Spinal cord (tissue), 10 donors: ENCODE measurements at places on chromosomes 12 and 14.

DNA sequence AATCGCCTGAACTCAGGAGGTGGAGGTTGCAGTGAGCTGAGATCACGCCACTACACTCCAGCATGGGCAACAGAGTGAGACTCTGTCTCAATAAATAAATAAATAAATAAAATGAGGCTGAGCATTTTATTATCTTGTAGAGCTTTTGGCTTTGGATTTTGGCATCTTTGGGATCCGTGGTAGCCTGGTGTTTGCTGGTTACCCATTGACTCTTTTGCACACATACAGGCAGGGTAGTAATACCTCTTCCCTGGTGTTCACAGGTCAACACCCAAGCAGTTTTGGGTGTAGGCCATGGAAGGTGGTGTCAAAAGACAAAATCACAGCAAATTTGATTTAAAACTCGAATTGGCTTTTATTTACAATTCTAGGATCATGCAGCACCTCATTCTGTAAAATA is 27.8 kb downstream of the ACACB start:
- DNase-seq, result no peak

- no peak for DNase-seq
Observed at GRCh38 chr12:123085730-123086487, 65.0 kb downstream of the PITPNM2 start.

- DNase-seq, result no peak
Observed at GRCh38 chr14:67285876-67286452, 44.7 kb downstream of the PALS1 start.

DNA sequence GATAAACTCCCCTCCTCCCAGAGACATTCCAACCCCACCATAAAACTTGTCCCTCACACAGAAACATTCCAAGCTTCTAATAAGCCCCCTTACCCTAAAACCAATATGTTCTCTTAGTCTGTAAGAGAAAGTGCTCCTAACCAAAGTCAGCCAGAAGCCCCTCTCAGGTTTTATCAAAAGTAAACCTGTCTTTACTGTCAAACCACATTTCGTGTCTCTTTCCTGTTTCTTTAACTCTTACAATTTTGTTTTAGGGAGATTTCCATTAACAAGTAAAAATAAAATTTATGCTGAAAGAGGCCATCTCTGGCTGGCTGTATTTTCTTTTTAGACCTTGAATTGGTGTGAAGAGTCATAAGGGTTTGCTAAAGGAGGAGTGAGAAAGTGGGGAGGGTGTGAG is 29.8 kb upstream of the CAPRIN2 start:
- no peak for DNase-seq

DNA sequence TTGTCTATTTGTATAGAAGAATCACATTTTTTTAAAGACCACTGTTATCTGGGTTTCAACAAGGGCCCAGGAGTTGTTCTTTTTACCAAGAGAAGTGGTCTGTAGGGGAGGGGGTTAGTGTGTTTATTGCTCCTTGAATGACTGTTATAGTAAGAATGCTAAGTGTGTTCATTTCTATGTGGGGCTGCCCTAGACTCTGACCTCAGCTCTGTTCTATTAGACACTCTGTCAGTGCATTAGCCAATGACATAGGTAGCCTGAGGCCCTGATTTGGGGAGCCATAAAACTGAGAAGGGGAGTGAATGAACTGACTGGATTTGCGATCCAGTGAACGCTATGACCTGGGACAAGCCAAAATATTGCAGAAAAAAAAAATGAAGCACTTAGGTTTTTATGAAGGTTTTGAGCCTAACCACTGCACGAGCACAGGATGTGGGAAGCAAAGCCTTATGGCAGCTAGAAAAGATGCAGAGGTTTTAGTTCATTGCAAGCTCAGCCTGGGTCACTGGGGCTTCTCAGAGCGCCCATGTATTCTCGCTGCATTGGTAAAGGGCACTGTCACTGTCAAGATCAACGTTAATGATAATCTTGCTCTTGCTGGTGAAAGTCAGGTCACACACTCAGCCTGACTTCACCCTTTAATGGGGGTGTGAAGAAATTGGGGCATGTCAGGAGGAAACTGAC is 63.8 kb downstream of the PRKCH start:
- no peak for DNase-seq

- no peak for DNase-seq
Observed at GRCh38 chr14:61502459-61503093, 181.2 kb downstream of the PRKCH start.

- no peak for DNase-seq
Observed at GRCh38 chr12:14605401-14605989, 37.8 kb upstream of the PLBD1 start.

- DNase-seq, result no peak
Observed at GRCh38 chr14:65554837-65555236, 142.3 kb downstream of the FUT8 start.

- DNase-seq, result peak; percentile 70
Observed at GRCh38 chr12:5796171-5796958, 148.7 kb downstream of the ANO2 start.

DNA sequence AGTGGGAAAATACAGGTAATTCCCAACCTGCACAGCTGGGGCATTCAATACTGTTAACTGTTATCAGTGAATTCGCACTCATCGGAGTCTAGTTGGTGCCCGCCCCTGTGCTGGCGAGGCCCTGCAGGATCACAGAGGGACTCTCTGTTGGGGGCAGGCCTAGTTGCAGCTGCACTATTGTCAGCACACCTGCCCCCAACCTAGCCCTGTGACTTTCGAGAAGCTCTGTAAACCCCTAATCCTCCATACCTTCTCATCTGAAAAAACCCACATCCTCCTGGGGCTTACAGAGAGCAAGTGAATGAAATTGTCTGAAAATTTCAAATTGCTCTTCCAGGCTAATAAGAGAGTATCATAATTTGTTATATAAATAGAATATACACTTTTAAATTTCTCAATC is 132.2 kb upstream of the NUDT4 start:
- DNase-seq, result no peak

GRCh38 chr12:26122061-26122680 is 2.7 kb downstream of the BHLHE41 start:
- peak; percentile 47 for DNase-seq

DNA sequence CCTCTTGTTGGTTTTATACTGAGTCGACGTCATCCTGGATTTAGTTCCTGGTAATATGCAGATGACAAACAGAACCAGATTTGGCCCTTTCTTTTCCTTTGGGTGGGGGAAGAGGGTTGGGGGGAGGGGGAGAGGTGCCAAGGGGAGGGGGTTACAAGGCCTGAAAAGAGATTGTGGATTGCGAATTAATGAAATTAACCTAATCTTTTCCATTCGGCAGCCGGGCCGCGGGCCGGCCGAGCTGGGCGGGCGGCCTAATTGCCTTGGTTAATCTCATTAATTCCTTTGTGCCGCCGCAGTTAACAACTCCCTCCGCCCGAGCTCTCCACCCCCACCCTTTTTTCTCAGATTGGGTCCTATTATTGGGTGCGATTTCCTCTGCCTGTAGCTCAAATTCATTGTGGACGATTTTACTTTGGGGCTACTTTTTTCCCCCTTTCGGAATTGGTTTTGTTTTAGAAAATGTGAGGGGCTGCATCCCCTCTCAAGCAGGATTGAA is 387 bp upstream of the GSC start:
- peak; percentile 54 for DNase-seq

DNA sequence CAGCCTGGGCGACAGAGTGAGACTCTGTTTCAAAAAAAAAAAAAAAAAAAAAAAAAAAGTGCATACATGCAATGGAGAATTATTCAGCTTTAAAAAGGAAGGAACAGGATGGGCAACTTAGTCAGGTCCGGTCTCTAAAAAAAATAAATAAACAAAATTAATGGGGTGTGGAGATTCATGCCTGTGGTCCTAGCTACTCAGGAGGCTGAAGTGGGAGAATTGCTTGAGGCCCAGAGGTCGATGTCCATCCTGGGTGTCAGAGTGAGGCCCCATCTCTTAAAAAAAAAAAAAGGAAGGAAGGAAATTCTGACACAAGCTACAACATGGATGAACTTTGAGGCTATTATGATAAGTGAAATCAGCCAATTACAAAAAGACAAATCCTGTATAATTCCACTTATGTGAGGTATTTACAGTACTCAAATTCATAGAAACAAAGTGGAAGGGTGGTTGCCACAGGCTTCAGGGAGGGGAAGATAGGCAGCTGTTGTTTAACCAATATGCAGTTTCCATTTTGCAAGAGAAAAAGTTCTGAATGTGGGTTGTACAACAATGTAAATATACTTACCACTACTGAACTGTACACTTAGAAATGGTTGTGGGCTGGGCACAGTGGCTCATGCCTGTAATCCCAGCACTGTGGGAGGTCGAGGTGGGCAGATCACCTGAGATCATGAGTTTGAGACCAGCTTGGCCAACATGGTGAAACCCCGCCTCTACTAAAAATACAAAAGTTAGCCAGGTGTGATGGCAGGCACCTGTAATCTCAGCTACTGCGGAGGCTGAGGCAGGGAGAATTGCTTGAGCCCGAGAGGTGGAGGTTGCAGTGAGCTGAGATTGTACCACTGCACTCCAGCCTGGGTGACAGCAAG is 12.3 kb upstream of the APOF start:
- no peak for DNase-seq

DNA sequence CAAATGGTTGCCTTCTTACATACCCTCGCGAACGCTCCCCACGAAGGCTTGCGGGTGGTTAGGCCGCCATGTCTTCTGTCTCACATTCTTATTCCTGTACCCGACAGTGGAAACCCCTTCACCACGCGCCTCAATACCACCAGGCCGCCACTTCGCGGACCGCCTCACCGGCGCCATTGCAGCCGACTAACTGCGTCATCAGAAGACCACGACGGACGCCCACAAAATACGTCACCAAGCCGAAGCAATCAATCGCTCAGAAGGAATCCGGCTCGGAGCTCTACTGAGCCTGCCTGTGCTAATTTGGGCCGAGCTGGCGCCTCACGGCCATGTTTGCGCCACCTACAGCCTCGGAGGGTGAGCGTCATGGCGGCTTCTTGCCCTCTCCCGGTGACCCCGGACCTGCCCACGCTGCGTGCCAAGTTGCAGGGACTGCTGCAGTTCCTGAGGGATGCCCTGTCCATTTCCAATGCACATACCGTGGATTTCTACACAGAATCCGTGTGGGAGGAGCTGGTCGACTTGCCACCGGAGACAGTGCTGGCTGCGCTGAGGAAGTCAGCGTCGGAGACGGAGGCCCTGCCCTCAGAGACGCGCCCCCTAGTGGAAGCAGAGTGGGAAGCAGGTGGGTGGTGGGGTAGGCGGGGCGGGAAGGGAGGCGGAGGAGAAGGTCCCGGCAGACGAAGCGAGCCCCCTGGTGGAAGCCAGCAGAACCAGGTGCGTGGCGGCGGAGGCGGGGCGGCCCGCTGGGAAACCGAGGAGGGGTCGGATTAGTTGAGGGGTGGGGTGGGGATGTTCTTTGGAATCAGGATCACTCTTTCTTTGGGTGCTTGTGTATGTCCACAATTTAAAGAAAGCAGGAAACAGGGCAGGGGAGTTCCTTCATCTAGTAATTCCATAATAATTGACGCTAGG is at the start of the genes CCDC59 and METTL25:
Gene CCDC59, minus strand, starts transcription at position 188 of the 915 bp plus-strand sequence. Its CDS starts 11 bp downstream, at position 177.
Gene METTL25, plus strand, starts transcription at position 330 of the 915 bp plus-strand sequence. Its CDS starts 37 bp downstream, at position 367.
- peak; percentile 98 for DNase-seq

DNA sequence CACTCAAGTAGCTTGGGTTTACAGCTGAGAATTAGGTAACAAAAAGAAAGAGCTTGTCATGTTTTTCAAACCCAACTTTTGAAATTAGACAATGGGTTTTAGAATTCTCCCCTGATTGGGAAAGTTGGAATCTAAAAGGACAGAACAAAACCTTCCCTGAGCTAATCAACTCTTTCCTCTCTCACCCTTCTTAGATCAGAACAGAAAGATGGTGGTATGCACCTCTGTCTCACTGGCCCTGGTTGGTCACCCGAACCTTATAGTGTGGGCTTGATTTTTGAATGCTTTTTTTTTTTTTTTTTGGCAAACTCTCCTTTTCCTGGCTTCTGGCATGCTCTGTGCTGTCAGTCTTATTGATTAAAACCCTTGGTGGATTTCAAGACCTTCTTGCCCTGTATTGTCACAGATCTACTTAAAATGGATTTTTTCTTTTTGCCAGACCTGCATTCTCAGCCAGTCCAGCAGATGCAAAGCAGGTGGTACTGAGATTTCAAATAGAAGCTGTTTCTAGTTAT is 251.1 kb upstream of the RMST start:
- no peak for DNase-seq

DNA sequence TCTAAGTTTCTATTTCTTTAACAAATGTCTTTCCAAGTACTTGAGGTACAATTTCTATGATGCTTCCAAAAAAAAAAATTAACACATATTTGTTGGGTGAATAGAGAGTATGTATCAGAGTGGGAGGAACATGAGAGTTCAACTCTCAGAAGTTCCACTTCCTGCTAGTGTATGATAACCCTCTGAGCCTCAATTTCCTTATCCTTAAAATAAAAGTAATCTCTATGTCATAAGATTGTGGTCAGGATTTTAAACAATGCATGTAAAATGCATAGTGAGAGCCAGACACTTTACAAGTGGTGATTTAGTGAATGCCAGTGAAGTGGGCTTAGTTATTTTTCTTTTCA is 270.3 kb upstream of the AMIGO2 start:
- DNase-seq, result no peak

GRCh38 chr12:71046215-71046614 is 111.6 kb downstream of the TSPAN8 start:
- no peak for DNase-seq

- DNase-seq, result no peak
Observed at GRCh38 chr14:82850576-82850975, 1316.9 kb upstream of the SEL1L start.
